Cardiac muscle cell (in vitro differentiated cells and primary cell): ENCODE measurements at places on chromosomes 1 and 21. TPM values are rescaled to one million over a fixed set of nuclear protein-coding genes. Genes with fewer than 3 reads are reported as not detected.

- no peak for DNase-seq
Observed at GRCh38 chr1:45612941-45613579, 10.8 kb downstream of the CCDC17 start.

GRCh38 chr1:87897481-87897880 is 568.8 kb downstream of the LMO4 start:
- no peak for DNase-seq

- DNase-seq, result no peak
Observed at GRCh38 chr1:26364956-26365355, 7.6 kb downstream of the ZNF683 start.

Gene PDC
- polyA plus RNA-seq, result 0.15 TPM in 1 of 2 replicates, not detected in the other

Gene NOTCH2NLA
- polyA plus RNA-seq, result 20.5 and 27.1 TPM in 2 replicates
